ENCODE measurements at places on chromosomes 11 and 22.

DNA sequence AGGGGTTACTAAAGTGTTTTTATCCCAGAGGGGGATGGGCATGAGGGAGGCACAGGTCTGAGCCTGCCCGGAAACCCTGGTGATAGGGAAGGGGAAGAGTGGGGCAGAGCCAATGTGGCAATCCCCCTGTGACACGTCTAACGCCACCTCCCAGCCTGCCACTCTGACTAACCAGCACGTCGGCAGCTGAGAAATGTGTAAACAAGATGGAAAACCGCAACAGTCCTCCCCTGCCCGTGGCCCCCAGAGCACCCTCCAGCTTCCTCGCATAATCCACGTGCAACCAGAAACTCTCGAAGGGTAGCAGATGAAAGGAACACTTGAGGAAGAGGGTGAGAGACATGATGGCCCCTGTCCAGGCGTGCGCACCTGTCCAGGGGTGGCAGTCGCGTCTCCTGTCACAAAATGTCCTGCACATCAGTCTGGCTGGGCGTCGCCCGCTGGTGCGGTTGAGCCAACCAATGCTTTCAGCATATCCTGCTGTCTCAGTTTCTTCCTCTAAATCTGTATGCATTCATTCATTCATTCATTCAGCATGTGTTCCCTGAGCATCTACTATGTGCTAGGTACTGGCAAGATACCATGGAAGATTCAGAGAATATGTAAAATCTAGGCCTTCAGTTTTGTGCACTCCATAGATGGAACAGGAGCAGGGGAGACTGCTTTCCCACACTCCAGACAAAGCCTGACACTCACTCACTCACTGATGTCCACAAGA, 4.5 kb downstream of the TMPRSS4 start:
- no peak for DNase-seq

GRCh38 chr11:86416494-86416893, 41.8 kb downstream of the CCDC81 start:
- DNase-seq = no peak

DNA sequence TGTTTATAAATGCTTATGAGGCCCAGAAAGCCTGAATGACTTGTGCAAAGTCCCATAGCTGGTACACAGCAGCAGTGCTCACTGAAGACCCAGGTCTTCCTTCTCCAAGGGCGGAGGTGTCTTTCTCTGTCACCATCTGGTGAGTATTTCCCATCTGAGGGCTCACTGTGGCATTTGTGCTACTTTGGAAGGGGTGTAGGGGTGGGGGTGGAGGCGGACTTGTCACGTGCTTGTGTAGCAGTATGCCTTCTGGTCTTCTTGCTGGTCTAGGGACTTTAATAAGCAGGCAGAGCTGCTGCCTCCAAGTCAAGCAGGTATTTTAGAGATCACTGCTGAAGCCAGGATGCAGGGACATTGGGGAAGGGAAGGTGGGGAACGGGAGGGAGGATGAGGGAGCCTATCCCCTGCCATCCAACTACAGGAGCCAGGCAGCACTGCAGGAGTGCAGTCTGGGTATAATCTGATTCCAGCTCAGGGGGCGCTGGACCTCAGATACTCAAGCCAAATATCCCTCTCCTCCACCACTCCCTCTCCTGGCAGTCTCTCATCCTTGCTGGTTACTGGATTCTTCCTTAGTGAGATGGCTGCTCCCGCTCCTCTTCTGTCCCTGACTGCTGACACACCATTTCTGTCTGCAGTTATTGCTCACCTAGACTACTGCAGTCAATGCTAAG, 3.4 kb downstream of the ABCC8 start:
- peak; percentile 86 for DNase-seq

DNA sequence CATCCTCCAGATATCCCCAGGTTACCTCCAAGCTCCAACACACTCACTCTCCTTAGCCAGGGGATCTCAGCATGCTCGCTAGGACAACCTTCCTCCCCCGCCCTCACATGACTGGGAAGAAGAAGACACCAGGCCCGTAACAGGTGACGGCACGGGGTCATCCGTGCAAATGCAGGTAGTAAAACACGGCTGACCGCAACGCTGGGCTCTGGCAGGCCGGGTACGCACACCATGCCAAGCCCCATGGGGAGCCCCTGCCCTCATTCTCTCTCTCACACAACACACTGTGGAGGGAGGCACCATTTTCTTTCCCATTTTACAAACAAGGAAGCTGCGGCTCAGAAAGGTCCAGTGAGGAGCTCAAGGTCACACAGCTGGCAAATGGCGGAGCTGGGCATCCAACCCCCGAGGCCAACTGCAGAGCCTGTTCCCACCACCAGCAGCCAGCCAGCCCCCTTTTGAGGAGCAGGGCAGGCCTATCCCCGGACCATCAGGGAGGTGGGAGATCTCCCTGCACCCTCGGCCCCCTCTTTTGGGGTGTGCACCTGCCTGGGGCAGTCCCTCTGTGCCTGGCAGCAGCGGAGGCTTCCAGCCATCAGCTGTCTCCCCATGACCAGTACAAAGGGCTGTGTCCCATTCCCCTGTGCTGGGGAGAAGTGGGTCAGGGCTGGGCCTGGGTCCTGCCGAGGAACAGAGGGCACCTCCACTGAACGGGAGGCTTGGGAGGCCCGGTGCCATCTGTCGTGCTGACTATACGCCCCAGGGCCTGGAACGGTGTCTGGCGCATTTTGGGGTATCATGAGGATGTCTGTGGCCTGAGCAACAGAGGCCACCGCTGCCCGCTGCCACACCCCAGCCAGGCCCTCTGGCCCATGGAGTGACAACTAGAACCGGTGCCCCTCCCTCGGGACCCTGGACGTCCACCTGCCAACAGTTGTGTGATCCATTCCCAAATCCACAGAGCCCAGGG, 280.9 kb downstream of the CTTN start:
- no peak for DNase-seq

- DNase-seq = peak; percentile 14
Measured at GRCh38 chr11:129143335-129143734, 48.8 kb downstream of the ARHGAP32 start.

GRCh38 chr11:108787105-108787504, 122.2 kb downstream of the DDX10 start:
- DNase-seq = no peak

GRCh38 chr11:68330700-68331337, 18.4 kb downstream of the LRP5 start:
- DNase-seq = no peak

DNA sequence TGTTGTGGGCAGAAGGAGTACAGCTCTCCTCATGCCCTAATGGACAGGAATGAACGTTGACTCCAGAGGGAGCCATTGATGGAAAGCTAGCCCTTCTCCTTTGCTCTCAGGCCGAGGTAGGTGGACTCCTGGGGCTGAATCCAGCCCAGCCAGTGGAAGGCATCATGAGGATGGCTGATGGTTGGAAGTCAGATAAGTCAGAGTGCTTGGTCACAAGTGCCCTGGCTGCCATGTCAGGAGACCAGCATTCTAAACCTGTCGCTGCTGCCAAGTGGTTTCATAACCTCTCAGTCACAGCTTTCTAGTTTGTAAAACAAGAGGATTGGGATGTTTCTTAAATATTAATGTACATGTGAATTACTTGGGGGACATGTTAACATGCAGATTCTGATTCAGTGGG, 32.3 kb downstream of the PIWIL4 start:
- DNase-seq = no peak

DNA sequence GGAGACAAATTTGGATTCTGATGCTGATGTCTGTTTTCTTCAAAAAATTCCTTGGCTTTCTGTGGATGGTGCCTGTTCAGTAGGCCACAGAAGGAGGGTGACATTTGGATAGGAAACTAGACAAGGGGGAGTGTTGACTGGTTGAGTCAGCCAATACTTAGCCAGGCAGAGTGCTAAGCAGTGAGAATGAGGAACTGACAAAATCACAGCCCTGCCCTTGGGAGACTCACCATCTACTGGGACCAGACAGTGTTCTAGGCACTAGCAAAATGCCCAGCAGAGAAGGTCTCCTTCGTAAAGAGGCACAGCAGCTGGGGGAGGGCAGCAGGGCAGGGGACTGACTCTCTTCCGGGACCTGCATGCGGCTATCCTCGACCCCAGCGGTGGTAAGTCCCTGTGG, 190.2 kb downstream of the DSCAML1 start:
- no peak for DNase-seq

- no peak for DNase-seq
Measured at GRCh38 chr11:61337706-61338470, 4.9 kb downstream of the TKFC start.

GRCh38 chr22:23677701-23677995, 13.2 kb upstream of the RGL4 start:
- DNase-seq = no peak

- no peak for DNase-seq
Measured at GRCh38 chr11:94613120-94613519, 46.0 kb downstream of the PIWIL4 start.

- no peak for DNase-seq
Measured at GRCh38 chr11:71364176-71364671, 84.0 kb downstream of the DHCR7 start.

- no peak for DNase-seq
Measured at GRCh38 chr11:13767471-13767870, 99.0 kb downstream of the FAR1 start.

DNA sequence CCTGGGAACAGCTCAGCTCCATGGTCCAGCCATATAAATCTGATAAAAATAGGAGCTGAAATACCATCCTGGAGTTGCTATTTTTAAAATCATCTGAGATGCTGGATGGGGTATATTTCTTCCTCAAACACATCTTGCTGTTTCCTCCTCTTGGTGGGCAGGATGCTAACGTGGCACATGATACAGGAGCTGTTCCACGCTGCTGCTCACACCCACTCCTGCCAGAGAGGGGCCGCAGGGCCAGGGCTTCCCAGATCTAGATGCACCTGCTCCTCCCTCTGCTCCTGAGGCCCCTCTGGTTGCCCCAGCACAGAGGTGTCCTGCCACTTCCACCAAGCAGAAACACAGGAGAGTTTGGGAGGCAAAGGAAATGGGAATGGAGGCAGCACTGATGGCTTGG, 3.3 kb upstream of the ST3GAL4 start:
- DNase-seq = no peak

DNA sequence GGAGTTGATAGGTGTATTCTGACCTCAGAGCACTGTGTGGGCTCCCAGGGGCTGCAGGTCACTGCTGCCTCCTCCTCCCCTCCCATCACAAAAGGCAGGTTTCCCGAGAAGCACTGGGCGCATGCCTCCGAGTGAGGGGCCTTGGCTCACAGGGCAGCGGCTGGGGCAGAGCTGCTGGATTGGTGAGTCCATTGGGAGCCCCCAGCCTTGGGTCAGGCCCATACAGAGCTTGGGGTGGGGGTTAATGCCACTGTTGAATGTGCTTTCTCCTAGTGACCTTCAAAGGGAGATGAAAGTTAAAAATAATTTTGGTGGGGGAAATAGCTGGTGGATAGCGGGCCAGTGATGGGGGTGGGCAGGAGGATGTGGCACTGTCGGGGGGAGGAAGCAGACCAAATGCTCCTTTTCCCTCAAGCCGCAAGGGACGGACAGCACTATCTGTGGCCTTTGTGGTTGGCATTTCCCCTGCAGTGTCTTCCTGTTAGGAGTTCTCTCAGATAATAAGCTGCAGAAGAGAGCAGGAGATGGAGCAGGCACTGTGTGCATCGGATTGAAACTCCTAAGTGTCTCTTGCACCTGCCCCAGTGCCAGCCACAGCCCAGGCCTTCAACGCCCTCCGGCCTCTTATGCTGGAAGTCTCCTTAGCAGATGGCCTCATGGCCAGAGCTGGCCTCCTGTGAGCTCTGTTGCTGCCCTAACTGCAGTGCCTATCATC, 3.2 kb downstream of the TUBA8 start:
- no peak for DNase-seq

GRCh38 chr22:19986410-19987341, 29.9 kb downstream of the ARVCF start:
- peak; percentile 75 for DNase-seq

- no peak for DNase-seq
Measured at GRCh38 chr11:126391970-126392632, 36.6 kb downstream of the ST3GAL4 start.

DNA sequence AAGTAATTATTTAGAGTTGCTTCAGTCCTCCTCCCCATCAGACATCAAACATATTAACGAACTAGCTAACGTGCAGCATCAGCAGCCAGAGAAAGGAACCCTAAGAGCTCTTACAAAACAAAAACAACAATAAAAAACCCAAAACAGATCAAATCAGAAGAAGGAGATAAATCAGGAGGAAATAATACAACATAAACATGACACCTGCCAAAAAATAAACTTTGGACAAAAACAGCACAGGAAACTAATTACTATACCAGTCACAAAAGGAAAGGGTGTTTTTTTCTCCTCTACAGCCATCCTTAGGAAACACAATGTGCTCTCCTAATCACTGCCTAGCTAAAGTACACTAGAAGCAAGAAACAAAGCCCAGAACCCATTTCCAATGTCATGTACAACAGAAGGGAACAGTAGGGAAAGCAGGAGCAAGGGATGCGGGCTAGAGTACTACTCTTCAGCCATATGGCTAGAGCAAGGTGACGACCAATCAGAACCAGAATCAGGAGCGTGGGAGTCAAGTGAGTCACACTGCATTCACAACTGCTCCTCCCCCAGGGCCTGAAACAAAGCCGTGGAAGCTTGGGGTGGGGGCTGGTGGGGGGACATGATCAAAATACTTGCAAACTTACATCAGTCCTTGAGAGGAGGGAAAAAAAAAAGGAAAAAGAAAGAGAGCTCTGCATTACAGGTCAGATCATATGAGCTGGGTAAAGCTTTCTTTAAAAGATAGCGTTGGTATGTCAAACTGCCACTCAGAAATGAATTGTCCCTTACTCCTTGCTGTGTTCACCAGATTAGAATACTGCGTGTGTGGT, 60.4 kb downstream of the LARGE2 start:
- peak; percentile 58 for DNase-seq

GRCh38 chr11:3058753-3059664, 1.8 kb upstream of the CARS1 start:
- peak; percentile 78 for DNase-seq

DNA sequence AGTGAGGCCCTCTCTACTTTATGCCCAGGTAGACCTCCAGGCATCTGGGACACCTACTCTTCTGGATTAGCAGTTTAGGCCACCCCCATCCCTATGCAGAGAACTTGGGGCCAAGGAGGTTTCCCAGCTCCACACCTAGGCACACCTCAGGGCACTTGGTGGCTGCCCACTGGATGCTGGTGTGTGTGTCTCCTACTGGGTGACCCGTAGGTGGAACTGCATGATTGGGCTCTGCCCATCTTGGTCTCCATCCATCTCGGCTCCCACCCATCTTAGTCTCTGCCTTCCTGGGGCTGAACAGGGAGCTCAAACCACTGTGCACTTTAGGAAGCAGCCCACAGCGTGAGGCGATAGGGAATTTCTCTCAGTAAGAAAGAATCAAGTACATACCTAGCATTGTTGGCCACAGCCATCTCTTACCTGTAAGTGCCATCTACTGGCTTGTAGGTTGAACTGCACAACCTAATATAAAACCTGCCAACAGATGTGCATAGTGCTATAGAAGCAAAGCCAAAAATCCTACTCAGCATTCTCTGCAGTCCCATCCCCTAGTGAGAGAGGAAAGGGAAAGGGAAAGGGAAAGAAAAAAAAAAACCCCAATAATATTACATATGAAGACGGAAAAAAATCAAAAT, 61.6 kb upstream of the PTPN5 start:
- DNase-seq = no peak

GRCh38 chr22:39207141-39208012, 37.4 kb downstream of the PDGFB start:
- DNase-seq = no peak

All from H54 (cell line).